ENCODE measurements at places on chromosomes 2 and 18.

- DNase-seq = no peak
These were observed 114.7 kb downstream of the SH3RF3 start for GRCh38 chr2:109243526-109244303.

- no peak for DNase-seq
These were observed 150.3 kb downstream of the SH3RF3 start for GRCh38 chr2:109279243-109279860.

GRCh38 chr18:41992066-41992465, 37.0 kb downstream of the PIK3C3 start:
- DNase-seq = no peak

DNA sequence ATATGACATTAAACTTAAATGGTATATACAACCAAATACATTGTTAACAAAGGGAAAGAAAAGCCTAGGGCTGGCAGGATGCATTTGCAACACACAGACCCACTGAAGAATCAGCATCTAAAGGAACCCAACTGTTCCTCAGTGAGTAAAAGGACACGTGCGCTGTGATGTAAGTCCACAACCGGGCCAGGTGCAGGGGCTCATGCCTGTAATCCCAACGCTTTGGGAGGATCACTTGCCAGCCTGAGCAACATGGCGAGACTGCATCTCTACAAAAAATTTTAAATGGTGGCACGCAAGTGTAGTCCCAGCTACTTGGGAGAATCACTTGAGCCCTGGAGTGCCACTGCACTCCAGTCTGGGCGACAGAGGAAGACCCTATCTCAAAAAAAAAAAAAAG, 3.9 kb downstream of the DTNB start:
- DNase-seq = no peak

Measured in amniotic stem cell (primary cell).